ENCODE measurements at places on chromosomes 12 and 14.

GRCh38 chr14:104647467-104648043, 41.9 kb upstream of the INF2 start:
- DNase-seq: no peak

GRCh38 chr12:128727999-128728398, 95.8 kb downstream of the SLC15A4 start:
- no peak for DNase-seq

GRCh38 chr12:54437243-54437642, 18.2 kb upstream of the ITGA5 start:
- DNase-seq: no peak

DNA sequence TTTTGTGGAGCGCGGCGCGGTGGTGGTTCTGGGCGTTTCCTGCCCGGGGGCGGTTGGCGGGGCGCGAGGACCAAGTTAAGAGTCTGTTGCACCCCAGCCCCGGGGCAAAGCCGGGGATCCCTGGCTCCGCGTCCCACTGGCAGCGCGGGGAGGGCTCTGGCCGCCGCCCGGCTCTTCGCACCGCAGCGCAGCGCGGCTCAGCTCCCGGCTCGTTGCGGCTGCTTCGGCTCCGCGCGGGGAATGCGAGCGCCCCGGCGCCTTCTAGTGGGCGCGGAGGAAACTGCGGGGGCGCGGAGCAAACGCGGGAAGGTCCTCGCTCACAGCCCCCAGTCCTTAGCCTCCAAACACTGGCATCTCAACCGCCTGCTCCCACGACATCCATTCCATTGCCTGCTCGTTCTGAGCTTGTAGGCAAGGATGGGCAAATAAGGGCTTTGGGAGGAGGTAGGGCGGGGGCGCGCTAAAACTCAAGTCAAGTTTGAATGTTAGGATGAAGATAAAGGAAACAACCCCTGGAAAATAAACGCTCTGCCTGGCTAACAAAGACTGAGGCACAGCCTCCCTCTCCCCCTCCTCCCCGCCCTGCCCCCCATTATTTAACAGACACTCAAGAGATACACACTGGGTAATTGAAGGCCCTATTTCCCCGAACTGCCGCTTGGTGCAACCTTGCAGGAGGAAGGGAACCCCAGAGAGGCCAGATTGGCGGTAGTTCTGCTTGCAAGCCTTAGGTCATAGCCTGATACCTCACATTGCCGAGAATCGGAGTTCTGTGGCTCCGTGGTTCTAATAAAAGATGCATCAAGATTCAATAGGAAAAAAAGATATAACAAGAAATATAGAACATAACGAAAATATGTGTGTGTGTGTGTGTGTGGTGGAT, at the start of gene B4GALNT1:
TSS of gene B4GALNT1 (minus strand) at position 244 of the 883 bp plus-strand sequence. CDS start 1,069 bp downstream, outside the sequence.
- peak; percentile 45 for DNase-seq

Measured in IMR-90 (cell line).